ENCODE measurements at places on chromosomes 6 and 20.

GRCh38 chr6:41502566-41502916 lies 43.6 kb upstream of the FOXP4 start:
- DNase-seq = no peak

DNA sequence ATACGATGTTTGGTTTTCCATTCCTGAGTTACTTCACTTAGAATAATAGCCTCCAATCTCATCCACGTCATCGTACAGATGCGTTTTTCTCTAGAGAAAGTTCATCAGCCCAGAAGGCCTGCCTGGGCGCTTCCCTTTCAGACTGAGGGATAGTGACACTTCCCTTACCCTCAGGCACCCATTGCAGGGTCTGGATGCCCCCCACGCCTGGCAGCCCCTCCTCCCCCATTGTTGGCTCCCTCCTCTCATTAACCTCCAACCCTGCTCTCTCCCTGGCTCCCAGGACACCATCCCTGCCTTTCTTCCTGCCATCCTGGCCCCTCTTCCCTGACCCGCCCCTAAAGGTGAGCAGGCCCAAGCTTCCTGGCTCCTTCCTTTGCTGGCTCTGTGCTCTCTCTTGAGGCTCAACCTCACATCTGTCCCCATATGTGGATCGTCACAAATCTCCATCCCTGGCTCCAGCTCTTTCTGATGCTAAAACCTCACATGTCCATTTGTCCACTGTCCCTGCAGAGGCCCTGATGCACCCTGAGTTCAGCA lies 145.2 kb downstream of the SYCP2 start:
- no peak for DNase-seq

DNA sequence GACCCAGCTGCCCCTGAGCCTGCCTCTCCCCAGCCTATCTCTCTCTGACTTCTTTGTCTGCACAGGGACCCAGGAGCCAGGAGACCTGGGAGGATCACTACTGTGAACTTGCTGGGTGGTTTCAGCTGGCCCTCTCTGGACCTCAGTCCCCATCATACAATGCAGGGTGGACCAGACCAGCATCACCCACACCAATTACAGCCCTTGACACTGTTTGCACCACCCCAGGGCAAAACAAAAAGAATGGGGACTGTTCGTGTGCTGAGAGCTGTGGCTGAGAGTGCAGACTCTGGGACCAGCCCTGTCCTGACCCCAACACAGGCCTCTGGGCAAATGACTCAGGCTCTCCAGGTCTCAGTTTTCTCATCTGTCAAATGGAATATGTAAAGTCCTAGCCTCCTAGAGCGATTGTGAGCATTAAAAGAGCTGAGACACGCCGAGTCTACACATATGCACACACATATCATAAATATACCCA lies 25.4 kb downstream of the PTGIS start:
- no peak for DNase-seq

GRCh38 chr20:64238851-64239387 lies 16.6 kb upstream of the PCMTD2 start:
- DNase-seq = no peak

DNA sequence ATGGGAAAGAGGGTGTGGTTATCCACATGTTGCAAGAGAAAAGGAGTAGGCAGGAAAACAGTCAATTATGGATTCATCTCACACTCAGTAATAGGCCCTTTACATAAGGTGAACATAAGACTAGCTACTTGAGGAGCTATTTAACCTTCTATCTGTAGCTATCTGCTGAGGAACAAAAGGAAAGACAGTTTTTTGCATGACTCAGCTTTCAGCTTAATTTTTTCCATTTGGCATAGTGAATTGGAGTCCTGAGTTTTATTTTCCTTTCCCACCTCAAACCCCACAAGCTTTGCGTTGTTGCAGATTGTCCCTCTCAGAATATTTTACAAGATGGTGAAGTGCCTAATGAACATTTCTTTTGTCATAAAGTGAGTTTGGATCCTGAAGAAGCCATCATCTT lies 32.4 kb downstream of the UBD start:
- no peak for DNase-seq

DNA sequence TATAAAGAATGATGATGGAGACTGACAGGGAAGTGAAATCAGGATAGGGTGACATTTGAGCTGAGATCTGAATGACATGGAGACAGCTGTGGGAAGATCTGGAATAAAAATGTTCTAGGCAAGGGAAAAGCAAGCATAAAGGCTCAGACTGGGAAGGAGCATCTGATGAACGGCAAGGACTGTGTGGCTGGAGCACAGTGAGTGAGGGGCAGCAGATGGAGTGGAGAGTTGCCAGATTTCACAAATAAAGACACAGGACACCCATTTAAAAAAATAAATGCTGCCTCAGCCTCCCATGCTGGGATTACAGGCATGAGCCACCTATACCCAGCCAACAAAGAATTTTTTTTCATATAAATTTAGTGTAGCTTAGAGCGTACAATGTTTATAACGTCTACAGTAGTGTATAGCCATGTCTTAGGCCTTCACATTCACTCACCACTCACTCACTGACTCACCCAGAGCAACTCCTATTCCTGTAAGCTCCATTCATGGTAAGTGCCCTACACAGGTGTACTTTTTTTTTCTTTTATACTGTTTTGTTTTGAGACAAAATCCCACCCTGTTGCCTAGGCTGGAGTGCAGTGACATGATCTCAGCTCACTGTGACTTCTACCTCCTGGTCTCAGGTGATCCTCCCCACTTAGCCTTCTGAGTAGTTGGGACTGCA lies 2.4 kb upstream of the ZBTB24 start:
- DNase-seq = no peak

- DNase-seq = no peak
These were observed 64.2 kb downstream of the RBM38 start for GRCh38 chr20:57455386-57455785.

- no peak for DNase-seq
These were observed 59.9 kb downstream of the ANKEF1 start for GRCh38 chr20:10094566-10095173.

DNA sequence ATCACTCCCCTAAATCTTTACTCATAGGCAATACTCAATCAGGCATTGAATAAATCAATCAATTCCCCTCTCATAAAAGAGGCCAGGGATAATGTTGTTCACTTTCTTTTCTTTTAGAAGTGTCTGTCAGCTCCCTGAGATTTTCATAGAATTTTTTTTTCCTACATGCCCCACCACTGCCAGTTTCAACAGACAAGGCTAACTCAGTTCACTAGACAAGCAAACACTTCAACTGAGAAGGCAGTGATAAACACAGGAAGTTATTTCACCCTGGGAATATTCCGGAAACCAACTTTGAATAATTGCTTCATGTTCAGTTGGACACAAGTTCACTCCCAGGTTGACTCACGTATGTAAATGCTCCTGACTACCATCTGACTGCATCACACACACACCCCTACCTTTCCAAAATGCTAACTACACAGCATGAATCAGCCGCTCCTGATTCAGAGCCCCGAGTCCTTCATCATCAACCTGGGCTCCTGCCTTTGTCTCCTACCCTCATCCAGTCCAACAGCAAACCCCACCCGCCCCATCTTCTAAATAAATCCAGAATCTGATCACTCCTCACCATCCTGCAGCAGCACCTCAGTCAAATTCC lies 143.9 kb downstream of the BCAS1 start:
- DNase-seq = peak; percentile 98

DNA sequence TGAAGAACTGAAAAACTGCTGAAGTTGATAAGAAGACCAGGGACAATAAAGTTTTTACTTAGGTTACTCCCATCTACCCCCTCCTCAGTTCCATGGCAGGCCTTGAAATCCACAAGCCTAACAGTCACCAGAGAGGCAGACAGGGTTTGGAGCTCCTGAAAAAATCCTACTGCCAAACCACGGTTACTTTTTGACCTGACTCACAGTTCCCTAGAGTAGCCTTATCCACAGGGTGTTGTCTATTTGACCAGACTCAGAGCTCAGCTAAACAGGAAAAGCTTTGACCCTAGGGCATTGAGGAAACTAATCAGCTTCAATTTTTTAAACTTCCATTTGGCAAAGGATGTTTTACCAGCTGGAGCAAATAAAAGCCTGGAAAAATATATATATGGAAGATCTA lies 257.7 kb upstream of the NT5E start:
- DNase-seq = no peak

GRCh38 chr20:15710636-15711035 lies 862.6 kb downstream of the KIF16B start:
- no peak for DNase-seq

GRCh38 chr6:73823046-73823735 lies 127.2 kb downstream of the CD109 start:
- DNase-seq = no peak

DNA sequence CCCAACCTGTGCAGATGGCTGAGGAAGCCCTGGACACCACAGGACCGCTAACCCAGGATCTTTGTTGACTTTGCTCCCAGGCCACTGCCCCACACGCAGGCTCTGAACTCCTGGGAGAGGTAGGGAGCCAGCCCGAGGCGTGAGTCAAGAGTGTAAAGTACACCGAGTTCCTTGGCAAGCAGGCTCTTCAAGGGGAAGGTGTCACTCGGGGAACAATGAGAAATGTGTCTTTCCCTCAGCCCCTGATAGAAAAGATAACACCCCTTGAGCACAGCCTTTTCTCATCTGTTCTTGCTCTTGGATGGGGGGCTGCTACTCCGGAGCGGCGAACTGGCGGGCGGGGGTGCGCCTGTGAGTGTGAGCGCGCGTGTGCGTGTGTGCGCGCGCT lies 472 bp upstream of the EDN3 start:
- peak; percentile 23 for DNase-seq

DNA sequence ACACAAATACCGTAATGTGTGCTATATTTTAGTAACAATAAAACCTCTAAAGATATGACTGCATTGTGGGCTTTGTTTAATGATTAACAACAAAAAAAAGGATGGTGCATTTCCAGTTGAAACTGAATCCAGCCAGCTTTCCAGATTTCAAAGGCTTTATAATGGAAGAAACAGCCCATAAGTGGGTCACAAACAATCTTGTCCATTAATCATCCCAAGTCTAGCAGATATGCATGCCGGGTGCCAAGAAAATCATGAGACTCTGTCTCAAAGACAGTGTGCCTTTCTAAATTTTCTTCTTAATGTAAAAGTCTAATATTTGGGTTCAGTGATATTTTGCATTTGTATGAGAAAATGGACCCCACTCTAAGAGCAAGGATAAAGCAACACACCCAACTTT lies 20.6 kb upstream of the LAMP5 start:
- no peak for DNase-seq

GRCh38 chr20:36542516-36543183 lies 1.3 kb downstream of the MYL9 start:
- no peak for DNase-seq

DNA sequence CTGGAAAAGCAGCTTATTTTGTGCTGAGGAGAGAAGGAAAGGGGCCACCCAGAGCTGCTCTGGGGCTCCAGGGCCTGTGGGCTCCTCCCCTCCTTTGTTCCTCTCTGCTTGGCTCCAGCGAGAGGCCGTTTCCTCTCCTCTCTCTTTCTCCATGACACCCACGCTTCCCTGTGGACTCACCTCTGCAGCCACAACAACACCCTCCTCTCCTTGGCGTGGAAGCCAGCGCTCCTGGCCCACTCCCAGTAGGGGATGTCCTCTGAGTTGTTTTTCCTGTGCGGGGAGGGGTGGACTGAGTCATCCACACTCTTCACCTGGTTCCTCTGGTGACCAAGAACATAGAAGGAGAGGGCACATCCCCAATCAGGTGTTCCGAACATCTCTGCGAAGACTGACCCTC lies 4.9 kb upstream of the CDSN start:
- peak; percentile 58 for DNase-seq

GRCh38 chr6:147611992-147612391 lies 103.5 kb downstream of the SAMD5 start:
- no peak for DNase-seq

DNA sequence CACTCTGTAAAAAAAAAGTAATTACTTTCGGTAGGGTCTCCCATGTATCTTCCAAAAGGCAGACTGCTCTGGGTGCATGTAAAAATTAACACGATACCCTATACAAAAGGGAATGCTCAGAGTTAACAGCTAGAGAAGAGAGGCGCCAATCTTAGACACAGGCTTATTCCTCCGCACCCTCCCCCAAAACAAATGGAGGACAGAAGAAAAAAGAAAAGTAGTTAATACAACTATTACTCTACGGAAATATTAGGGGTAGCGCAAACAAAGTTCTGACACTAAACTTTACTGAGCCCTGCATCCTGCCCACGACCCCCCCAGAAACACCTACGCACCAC lies 331 bp upstream of the UFL1 start:
- no peak for DNase-seq

DNA sequence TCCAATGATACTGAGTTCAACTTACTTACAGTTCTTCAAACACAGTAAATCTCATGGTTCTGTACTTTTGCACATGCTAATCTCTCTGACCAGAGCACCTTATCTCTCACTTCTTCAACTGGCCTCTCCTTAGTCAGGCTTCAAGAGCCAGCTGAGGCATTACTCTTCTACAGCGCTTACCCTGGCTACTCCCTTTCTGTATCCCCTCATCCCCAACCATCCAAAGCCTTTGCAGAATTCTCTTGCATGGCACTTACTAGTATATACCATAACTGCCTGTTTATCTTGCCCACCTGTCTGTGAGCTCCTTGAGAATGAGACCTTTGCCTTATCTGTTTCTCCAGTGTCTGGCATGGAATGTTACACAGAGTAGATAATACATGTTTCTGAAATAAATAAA lies 49.2 kb downstream of the SESN1 start:
- no peak for DNase-seq

GRCh38 chr6:74256381-74256780 lies 560.4 kb downstream of the CD109 start:
- DNase-seq = no peak

- DNase-seq = no peak
These were observed 78.2 kb upstream of the CST7 start for GRCh38 chr20:24870881-24871280.

Measured in SW480 (cell line).